NCI-H1417 treated with DMSO at 0.1 percent for 48 hours (cell line): ENCODE measurements at places on chromosomes 2 and 18.

- no peak for DNase-seq
Measured at GRCh38 chr2:228493852-228494251, 312.4 kb upstream of the SPHKAP start.

- DNase-seq, result no peak
Measured at GRCh38 chr18:2894131-2894840, 47.5 kb downstream of the EMILIN2 start.

- no peak for DNase-seq
Measured at GRCh38 chr18:8397034-8397433, 212.2 kb upstream of the RAB12 start.

DNA sequence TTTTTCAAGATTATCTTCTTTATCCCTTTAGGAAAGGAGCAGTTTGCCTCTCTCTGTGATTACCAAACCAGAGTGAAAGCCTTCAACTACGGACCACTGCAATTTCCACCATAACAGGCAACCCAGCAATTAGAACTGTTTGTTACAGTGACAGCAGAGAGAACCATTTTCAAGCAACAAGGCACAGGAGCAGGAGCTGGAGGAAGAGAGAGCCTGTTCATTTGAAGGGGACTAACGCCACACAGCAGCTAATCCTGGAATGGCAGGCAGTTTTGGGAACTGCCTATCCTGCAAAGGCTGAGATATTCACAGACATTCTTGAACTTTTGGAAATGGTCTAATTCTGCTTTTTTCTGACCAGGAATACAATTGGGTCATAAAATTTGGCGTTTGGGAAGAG lies 1541.9 kb upstream of the PIK3C3 start:
- DNase-seq, result peak; percentile 51

DNA sequence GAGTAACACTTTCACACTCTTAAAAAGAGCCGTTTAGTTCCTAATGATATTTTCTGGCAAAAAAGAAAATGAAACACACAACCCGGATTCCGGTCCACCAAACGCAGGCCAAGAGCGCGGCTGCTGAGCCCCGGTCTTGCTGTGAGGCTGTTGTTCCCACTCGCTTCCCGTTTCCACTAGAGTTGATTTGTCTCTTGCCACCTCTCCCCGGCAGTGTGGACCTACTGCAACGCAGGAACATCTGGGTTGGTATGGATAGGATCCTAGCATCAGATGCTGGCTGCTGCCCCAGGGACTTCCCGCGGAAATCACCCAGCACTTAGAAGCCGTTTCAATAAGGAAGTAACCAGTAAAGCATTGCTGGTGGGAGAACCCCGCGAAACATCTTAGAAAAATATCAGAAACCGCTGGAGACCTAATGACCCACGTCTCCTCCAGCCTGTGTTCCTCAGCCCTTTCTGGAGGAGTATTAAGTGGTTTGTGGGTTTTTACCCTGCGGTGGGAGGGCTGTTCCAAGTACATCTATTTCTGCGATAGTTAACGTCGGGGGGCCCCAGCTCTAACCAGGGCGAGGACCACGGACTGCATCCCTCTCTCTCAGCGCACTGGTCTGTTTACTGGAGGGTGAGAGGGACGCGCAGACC lies 939 bp downstream of the DOCK10 start:
- DNase-seq, result no peak

DNA sequence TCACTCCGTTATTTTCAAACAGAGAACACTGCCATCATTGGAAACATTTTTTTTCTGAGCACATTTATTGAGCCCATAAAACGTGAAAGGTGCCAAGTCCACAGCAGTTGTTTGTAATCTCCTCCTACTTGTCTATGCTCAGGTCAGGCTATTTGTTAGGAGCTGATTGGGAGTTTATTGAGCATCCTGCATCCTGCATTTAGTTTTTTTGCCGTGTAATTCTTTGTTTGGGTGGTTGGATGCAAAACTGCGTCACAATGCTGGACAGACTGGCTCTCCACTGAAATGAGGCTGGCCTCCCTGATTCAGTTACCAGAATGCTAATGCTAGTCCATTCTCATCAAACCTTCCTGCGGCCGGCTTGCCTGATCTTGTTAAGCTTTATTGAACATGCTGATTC lies 71.4 kb downstream of the RAPGEF4 start:
- no peak for DNase-seq

DNA sequence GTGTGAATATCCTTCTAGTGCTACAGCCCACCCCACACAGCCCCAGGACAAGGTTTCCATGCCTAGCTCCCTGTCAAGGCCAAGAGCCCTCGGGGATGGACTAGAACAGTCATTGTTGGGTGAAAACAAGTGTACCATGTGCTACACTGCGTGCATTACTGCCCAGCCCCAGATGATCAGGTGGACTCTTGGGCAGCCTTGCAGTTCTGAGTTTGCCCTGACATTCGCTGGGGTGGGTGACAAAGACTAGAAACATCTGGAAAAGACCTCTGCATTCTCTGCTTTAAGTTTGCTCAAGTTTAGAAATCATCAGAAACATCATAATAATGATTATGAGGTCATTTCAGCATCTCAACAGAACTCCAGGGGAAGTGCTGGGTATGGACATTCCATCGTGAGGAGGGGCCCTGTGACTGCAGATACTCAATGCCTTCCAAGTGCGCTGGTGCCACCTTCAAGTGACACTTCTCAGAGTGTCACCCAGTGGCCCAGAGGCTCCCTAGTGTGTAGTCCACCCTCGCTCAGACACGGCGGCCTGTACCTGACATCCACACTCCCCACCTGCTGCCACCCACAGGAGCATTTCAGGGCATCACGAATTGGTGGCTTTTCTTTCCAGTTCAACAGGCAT lies 5.3 kb upstream of the PXDN start:
- no peak for DNase-seq

DNA sequence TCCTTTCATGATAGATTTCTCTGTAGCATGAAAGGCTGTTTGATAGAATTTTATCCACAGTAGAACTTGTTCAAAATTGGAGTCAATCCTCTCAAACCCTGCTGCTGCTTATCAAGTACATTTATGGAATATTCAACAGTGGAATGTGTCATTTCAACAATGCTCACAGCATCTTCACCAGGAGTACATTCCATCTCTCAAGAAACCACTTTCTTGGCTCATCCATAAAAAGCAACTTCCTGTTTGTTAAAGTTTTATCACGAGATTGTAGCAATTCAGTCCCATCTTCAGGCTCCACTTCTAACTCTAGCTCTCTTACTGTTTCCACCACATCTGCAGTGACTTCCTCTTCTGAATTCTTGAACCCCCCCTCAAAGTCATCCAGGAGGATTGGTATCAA lies 29.4 kb downstream of the PDCL3 start:
- no peak for DNase-seq

GRCh38 chr2:196413821-196414274 lies 225.7 kb upstream of the CCDC150 start:
- DNase-seq, result no peak

GRCh38 chr2:238784671-238785527 lies 63.0 kb upstream of the TWIST2 start:
- DNase-seq, result no peak

DNA sequence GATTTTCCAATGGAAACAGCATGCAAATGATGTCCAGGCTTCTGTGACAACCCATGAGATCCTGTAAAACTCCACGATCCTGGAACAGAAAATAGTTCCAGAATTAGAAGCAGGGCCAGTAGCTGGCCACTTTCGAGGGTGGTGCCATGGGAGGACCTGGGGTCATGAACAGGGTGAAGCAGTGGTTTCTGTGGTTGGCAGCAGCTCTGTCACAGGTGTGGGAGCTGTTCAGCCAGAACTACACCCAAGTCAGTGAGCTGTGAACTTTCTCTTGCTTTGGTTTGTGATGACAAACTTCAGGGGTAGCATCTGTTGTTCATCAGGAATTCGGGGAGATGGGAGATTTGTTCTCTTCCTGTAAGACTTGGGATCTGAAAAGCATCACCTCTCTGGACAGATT lies 314.4 kb upstream of the NT5C1B start:
- DNase-seq, result no peak

- no peak for DNase-seq
Measured at GRCh38 chr2:8169443-8169842, 512.4 kb upstream of the ID2 start.

- no peak for DNase-seq
Measured at GRCh38 chr2:187709065-187709464, 154.8 kb upstream of the TFPI start.

- no peak for DNase-seq
Measured at GRCh38 chr2:186399082-186399644, 86.9 kb upstream of the ZC3H15 start.

DNA sequence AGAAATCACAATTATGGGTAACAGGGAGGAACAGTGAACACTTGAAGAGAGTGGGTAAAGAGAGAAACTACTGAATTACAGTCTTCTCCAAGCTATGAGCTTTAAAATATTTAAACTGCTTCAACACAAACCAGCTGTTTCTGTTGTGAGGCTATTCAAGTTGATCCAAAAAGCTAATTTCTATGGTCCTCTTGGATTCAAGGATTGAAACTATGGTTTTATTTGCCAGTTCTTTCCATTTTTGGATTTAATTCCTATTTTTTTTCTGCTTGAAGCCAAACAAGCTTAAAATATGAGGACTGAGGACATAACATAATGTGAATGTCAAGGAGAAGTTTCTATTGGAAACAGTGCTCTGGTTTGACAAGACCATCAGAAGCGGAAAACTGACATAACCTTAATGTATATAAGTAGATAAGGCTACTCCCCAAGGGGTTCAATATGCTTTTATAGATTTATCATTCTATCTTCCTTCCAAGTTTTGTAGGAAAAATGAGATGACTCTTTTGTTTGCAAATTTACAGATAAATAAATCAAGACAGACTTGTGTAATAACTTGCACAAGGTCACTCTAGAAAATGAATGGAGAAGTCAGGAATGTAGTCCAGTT lies 60.7 kb upstream of the AQP4 start:
- no peak for DNase-seq

GRCh38 chr18:79221136-79221535 lies 151.9 kb downstream of the ATP9B start:
- no peak for DNase-seq

DNA sequence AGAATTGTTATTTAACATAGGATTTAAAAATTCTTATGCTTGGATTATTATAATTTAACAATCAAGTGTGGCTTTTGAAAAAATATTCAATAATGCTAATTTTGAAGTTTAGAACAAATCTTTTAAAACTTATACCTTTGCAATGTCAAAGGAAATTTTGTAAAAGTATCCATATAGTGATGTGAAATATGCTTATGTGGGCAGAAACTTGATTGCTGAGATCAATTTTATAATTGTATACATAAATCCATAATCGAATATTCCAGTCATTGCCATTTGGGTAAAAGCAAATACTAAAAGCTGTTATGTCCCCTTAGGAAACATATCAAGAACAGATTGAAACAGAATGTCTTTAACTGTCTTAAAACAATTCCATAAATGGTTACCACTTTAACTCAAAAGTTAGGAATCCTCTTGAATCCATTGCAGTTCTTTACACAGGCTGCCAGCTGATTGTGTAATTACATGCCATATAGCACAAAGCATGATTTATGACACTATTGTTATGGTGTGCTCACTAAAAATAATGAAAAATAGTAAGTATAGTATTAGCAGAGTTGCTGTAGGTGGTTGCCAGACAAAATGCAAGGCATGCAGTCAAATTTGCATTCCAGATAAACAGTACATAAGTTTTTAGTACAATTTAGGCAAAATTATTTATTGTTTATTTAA lies 24.2 kb downstream of the PLCL1 start:
- peak; percentile 55 for DNase-seq

DNA sequence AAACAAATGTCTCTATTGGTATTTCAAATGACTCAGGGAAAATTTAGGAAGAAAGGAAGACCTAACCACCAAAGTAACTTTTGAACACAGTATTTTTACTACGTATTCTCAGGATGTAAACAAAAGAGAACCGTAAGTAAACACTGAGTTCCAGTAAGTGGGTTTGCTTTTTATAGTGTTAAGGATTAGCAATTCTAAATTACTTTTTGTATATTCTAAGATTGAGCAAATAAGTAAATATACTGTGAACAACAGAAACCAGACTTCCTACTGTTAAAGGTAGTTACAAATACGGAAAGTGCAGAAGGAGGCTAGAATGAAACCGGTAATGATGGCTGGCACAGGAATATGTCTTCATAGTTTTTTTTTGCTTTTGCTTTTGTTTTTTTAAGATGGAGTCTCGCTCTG lies 31.5 kb downstream of the SESTD1 start:
- no peak for DNase-seq

DNA sequence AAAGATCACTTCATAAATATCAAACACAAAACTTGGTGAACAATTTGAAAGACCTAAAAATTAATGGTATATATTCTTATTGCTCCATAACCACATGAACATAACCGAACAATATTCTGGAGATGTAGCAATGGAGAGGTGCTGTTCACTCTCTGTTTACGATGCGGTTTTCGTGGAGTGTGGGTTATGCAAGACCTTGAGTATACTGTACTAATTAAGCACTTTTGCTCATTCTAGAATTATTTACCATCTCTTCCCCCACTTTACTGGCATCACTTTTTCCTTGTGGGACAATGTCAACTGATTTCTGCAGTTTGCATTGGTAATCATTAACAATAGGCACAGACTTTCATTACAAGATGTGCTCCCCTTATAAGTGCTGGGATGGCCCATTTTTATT lies 97.6 kb downstream of the RAPH1 start:
- no peak for DNase-seq

DNA sequence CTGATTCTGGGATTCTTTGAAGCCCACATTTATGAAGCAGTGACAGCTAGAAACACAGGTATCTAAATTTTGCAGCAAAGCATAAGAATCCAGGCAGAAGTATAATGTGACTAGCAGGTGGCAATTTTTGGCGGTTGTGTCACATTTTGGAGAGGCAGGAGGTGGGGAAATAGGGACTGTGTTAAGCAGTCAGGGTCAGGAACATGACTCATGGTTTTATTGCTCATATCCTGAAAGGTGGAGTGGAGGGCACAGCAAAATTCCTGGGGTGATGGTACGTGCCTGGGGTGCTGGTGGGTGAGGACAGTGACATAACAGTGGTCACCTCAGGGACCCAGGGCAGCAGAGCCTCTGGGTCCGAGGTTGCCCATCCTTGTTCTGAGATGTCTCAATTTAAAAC lies 63.5 kb upstream of the TTN start:
- DNase-seq, result no peak

- DNase-seq, result no peak
Measured at GRCh38 chr2:230899287-230899686, 25.8 kb downstream of the GPR55 start.

- no peak for DNase-seq
Measured at GRCh38 chr18:48897531-48897930, 53.2 kb downstream of the SMAD7 start.

- no peak for DNase-seq
Measured at GRCh38 chr2:168196764-168197180, 50.6 kb downstream of the STK39 start.

- DNase-seq, result no peak
Measured at GRCh38 chr2:177161741-177162460, 50.7 kb upstream of the HNRNPA3 start.
